ENCODE measurements at places on chromosomes 16 and 17. TPM values are rescaled to one million over a fixed set of nuclear protein-coding genes. Genes with fewer than 3 reads are reported as not detected.

Gene SDK2
- 8.1 TPM for total RNA-seq

Gene PYDC1
- total RNA-seq, result not detected

Gene AGRP
- not detected for total RNA-seq

Gene OTOA
- total RNA-seq, result not detected

Gene KRTAP1-1
- not detected for total RNA-seq

Gene LGALS9
- 38.3 TPM for total RNA-seq

Gene TNFRSF17
- not detected for total RNA-seq

Gene TUBD1
- 9.4 TPM for total RNA-seq

Gene SGCA
- not detected for total RNA-seq

Gene DNAH17
- total RNA-seq, result not detected

Gene TBC1D28
- total RNA-seq, result not detected

Gene IRF8
- total RNA-seq, result 11.3 TPM

Gene CDRT15
- total RNA-seq, result not detected

Gene MPG
- 14.1 TPM for total RNA-seq

Gene CARD14
- total RNA-seq, result not detected

Gene GHDC
- 8.3 TPM for total RNA-seq

Gene FA2H
- not detected for total RNA-seq

Gene KRT31
- total RNA-seq, result not detected

Gene FBXW10
- total RNA-seq, result not detected

Gene SLC16A13
- 2.4 TPM for total RNA-seq

Gene RGS11
- total RNA-seq, result not detected

Gene ITGAD
- not detected for total RNA-seq

Gene PHKG2
- 25.2 TPM for total RNA-seq

Gene KRTAP17-1
- total RNA-seq, result not detected

Gene CCL13
- not detected for total RNA-seq

Gene MT1G
- total RNA-seq, result not detected

Gene GUCY2D
- 0.06 TPM for total RNA-seq

Gene HBA1
- total RNA-seq, result not detected

All from CD4-positive, alpha-beta T cell (primary cell).